Mesothelial cell of epicardium (in vitro differentiated cells): ENCODE measurements at places on chromosomes 2 and 18. TPM values are rescaled to one million over a fixed set of nuclear protein-coding genes. Genes with fewer than 3 reads are reported as not detected.

GRCh38 chr2:26483516-26483915, 5.6 kb upstream of the OTOF start:
- H3K36me3 ChIP-seq = no peaks in the 10 kb centered on the region
- H3K27ac ChIP-seq = no peak overlapping the region
- H3K4me3 ChIP-seq = no peak overlapping the region
- H3K27me3 ChIP-seq = peaks cover 7% of the 10 kb centered on the region
- no peaks in the 10 kb centered on the region for H3K4me1 ChIP-seq
- DNase-seq = no peak

GRCh38 chr2:23376972-23377371, 8.0 kb upstream of the KLHL29 start:
- no peaks in the 10 kb centered on the region for H3K36me3 ChIP-seq
- no peak overlapping the region for H3K27ac ChIP-seq
- no peak for DNase-seq
- H3K27me3 ChIP-seq = peaks cover 10% of the 10 kb centered on the region

- H3K27ac ChIP-seq = no peak overlapping the region
- peak; percentile 54 for DNase-seq
- H3K27me3 ChIP-seq = peaks cover 79% of the 10 kb centered on the region
- H3K4me1 ChIP-seq = peaks cover 29% of the 10 kb centered on the region
Measured at GRCh38 chr2:132668189-132668823, 1.7 kb downstream of the LYPD1 start.

GRCh38 chr2:60549238-60549927, 4.1 kb downstream of the BCL11A start:
- peaks cover 2% of the 10 kb centered on the region for H3K36me3 ChIP-seq
- peak overlapping the region; percentile 91 for H3K4me3 ChIP-seq
- no peaks in the 10 kb centered on the region for H3K27me3 ChIP-seq
- H3K4me1 ChIP-seq = peaks cover 50% of the 10 kb centered on the region

Gene MC2R
- not detected in 3 replicates for total RNA-seq

Gene CHST9
- total RNA-seq = 1.8 to 2.4 TPM (median 2.3 TPM) in 3 replicates

Gene MAPK4
- total RNA-seq = 6.1 to 6.3 TPM (median 6.1 TPM) in 3 replicates
